Heart right ventricle (tissue), 16 donors: ENCODE measurements at places on chromosomes 5 and 9. TPM values are rescaled to one million over a fixed set of nuclear protein-coding genes. Genes with fewer than 3 reads are reported as not detected.

The B4GALT1 gene
- total RNA-seq, result 41.0 TPM

The GADD45G gene
- 81.2 TPM for total RNA-seq

The ADAMTS2 gene
- total RNA-seq, result 4.6 TPM

The LHX6 gene
- total RNA-seq, result 9.4 TPM

The OR1J2 gene
- total RNA-seq, result 0.30 TPM

The TRIM52 gene
- total RNA-seq, result 6.1 TPM

The TMEM174 gene
- not detected for total RNA-seq
